Mucosa of gallbladder (tissue), 1 donor: ENCODE measurements at places on chromosomes 4 and X. TPM values are rescaled to one million over a fixed set of nuclear protein-coding genes. Genes with fewer than 3 reads are reported as not detected.

The CYBB gene
- 41.8 TPM for total RNA-seq

The CLTRN gene
- total RNA-seq: 5.1 TPM

The TMPRSS11E gene
- total RNA-seq: not detected

The ZFX gene
- total RNA-seq: 66.4 TPM

The SORBS2 gene
- total RNA-seq: 184 TPM

The SPACA5 gene
- not detected for total RNA-seq

The ACE2 gene
- total RNA-seq: 169 TPM

The SLIT2 gene
- total RNA-seq: 19.1 TPM

The NPY5R gene
- total RNA-seq: 0.23 TPM

The MAOA gene
- 126 TPM for total RNA-seq

The BEND2 gene
- total RNA-seq: not detected

The ANAPC10 gene
- 13.6 TPM for total RNA-seq

The REELD1 gene
- total RNA-seq: 0.43 TPM

The SSX4B gene
- not detected for total RNA-seq

The FNIP2 gene
- 63.0 TPM for total RNA-seq

The GPRASP3 gene
- 10.6 TPM for total RNA-seq

The NUDT10 gene
- total RNA-seq: 0.95 TPM

The UCP1 gene
- not detected for total RNA-seq

The MED12 gene
- 43.2 TPM for total RNA-seq

The POU4F2 gene
- total RNA-seq: not detected

The GABRG1 gene
- total RNA-seq: 0.06 TPM

The MAP9 gene
- 20.4 TPM for total RNA-seq

The CYTL1 gene
- 10.7 TPM for total RNA-seq

The GRID2 gene
- total RNA-seq: 0.03 TPM

The ENOPH1 gene
- total RNA-seq: 30.1 TPM

The TMPRSS11B gene
- total RNA-seq: not detected

The ZNF141 gene
- 18.8 TPM for total RNA-seq
